T-cell (primary cell): ENCODE measurements at places on chromosomes 4 and X.

GRCh38 chr4:67570537-67570936 lies 12.0 kb downstream of the STAP1 start:
- DNase-seq, result no peak

DNA sequence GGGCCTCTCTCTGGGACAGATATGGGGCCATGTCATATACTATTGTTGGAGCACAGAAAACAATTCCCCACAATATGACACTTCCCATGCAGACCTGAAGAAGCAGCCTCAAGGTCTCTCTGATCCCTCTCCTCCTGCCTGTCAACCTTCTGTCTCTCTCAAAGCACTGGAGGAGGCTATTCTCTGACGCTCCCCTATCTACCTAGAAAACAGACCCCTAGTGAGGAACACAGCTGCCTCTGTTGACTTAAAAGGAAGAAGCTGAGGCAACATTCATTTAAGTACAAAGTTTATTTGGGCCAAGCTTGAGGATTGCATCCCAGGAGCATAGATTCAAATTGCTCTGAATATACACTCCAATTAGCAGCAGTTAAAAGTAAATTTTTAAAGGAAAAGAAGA lies 39.3 kb upstream of the NSG1 start:
- no peak for DNase-seq

- DNase-seq, result peak; percentile 61
Observed at GRCh38 chr4:37685823-37686372, 278 bp downstream of the RELL1 start.

- no peak for DNase-seq
Observed at GRCh38 chr4:74223801-74224200, 65.9 kb downstream of the MTHFD2L start.

DNA sequence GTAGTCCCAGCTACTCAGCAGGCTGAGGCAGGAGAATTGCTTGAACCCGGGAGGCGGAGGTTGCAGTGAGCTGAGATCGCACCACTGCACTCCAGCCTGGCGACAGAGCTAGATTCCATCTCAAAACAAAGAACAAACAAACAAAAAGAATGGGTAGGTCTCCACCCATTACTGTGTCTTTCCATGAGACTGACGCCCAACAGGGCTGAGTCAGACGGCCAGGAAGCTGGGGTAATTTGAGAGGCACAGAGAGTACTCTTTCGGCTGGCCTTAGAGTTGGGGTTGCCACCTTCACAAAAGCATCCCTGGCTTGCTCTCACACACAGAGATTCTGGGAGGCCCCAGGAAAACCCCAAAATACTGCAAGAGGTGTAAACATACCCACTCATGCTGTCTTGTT lies 72.0 kb upstream of the DHRSX start:
- no peak for DNase-seq

DNA sequence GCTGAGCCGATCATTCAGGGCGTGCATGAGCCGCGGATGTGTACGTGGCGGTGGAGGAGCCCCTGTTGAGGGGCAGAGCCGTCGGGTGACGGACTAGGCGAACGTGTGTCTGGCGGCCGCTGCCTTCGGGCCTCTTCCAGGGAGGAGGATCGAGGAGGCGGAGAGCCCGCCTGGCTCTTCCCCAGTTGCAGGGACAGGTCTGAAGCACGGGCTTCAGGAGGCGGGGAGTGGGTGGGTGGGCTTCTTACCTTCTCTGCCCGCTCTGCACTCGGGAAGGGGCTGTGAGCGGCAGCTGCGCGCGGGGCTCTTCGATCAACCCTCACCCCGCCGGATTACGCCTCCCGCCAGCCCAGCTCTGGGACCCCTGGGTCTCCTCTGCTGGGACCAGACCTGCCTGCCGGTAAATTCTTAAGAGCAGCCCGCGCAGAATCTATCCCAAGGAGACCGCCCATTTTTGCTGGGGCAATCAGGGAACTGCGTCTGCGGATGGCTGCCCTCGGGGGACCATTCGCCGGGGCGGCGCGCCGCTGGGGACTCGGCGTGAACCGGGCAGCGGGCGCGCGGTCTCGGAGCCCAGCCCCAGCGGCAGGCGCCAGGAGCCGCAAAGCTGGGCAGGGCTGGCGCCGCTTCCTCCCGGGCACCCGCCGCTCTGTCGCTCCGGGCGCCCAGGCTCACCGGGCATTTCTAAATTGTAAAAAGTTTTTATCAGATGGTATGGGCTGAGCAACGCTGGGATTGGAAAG lies 4.9 kb downstream of the PLAC8 start:
- DNase-seq, result peak; percentile 22

GRCh38 chr4:11312389-11312788 lies 116.3 kb downstream of the HS3ST1 start:
- DNase-seq, result no peak

DNA sequence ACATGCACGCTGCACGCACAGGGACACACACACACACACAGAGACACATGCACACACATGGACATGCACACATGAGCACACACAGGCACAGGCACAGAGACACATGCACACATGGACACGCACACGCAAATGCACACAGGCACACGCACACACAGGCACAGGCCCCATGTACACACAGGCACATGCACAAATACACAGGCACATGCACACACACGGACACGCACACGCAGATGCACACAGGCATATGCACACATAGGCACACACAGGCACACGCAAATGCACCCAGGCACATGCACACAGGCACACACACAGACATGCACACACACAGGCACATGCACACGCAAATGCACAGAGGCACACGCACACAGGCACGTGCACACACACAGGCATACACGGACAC lies 30.3 kb upstream of the HTRA3 start:
- DNase-seq, result no peak

DNA sequence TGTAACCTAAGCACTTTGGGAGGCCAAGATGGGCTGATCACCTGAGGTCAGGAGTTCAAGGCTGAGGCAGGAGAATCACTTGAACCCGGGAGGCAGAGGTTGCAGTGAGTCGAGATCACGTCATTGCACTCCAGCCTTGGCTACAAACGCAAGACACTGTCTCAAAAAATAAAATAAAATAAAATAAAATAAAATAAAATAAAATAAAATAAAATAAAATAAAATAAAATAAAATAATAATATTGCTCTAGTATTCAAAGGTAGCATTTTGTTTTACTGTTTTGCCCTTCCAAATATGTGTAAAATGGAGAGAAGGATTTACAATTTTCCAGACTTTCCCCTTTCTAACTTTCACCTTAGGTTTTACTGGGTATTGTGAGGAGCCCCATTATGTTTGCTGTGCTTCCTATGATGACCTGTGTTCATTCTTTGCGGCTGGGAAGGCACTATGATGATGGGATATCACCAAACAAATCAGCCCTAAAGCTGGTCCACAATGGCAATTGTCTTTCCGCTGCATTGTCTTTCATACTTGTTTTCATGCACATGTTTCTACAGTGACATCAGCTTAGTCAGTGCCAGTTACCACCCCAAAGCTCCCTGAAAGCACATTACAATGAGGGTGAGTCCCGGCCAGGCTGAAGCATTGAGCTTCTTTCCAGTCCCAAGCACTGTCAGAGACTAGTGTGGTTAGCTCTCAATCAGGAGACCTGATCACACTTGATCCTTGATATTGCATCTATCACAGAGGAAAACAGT lies 50.8 kb downstream of the DTHD1 start:
- DNase-seq, result no peak

DNA sequence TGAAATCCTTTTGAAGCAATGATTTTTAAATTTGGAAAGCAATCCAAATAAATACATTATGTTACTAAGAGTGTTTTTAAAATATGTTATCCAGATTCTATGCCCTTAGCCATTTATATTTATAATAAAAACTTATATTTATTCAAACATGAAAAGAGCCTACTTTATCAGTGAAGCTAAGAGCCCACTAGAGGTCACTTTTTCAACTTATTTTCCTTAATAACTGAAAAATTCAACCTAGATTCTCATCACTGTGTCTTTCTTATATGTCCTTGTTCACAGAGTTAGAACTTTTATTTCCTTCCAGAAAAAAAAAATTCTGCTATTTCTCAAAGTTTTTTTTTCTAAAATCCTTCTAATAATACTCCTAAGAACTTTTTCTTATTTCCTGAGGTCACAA lies 23.9 kb downstream of the PRDM8 start:
- DNase-seq, result no peak

DNA sequence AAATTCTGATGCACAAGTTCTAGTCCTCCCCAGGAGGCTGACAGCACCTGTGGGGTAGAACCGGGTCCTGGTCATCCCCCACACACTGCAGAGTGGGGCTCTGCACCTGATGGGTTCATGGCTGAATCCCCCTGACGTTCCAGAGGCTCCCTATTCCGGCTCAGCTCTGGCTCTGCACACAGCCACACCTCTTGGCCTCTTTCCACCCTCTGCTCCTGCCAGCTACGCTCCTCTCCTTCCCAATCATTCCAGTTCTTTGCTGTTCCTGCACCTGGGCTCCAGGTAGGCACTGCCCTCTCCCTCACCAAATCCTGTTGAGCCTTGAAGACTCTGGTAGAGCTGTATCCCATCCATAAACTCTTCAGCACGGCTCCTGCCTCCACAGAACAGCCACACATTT lies 75.5 kb downstream of the GATB start:
- DNase-seq, result no peak

DNA sequence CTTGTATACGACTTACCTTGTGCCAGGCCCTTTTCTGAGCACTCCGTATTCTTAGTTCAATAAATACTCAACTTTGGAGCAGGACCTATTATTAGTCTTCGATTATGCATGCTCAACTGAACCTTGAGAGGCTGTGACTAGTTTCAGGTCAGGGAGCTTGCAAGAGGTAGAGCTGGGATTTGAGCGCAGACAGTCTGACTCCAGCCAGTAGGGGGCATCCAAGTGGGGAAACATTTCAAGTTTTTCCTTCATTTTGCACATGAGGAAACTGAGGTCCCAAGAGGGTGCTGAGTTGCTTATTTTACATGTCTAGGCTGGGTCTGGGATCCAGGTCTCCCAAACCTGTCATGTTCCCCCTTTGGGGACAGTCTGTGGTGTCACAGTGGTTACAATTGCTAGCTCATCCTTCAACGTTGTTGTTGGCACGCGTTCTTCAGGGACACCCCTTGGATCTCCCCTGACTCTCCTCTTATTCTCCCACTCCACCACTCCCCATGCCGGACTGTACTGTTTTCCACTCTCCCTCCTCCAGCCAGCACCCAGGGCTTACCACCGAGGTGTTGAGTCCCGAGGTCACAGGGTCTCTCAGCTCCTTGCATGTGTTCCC lies 6.7 kb upstream of the PRICKLE3 start:
- no peak for DNase-seq

DNA sequence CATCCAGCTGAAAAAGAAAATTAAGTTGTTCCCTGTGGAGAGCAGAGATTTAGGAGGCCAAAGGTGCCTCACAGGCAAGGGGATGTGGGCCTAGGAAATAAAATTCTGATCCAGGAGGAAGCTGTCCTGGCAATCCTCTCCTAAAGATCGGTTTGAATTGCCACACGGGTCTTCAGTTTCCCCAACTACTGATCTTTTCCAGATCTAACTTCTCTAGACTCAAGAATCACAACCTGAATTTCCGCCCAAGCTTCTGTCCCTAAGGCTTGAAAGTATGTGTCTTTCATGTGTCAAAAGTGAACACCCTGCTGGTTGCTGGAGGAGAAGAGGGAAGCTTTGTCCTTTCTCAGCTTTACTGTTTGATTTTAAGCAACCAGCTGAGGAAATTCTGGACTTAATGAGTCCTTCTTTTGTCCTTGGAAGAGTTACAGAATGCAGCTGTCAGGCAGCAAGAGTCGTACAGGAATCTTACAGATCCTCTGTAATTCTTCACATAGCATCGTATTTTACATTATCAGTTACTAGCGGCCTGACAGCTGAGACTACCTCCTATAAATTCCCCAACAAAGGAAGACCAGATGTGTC lies 93.8 kb downstream of the INPP4B start:
- no peak for DNase-seq

DNA sequence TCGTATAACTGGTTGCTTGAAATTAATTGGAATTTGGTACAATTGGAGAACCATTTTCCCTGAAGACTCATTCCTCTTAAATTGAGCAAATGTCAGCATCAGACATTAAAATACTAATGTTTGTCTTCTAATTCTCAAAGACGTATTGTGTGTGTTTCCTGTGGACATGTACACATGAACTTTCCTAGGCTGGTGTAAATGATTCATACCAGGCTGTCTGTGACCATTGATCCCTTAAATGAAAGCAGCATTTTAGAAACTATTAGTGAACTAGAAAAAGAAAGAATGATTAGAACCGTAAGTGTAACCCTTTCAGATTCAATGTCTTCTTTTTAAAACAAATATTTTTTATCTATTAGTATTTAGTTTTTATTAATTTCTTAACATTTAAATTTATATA lies 332.9 kb downstream of the PPP3CA start:
- DNase-seq, result no peak

GRCh38 chrX:121000589-121000988 lies 15.0 kb upstream of the CT47A1 start:
- DNase-seq, result no peak

GRCh38 chr4:168082379-168082778 lies 10.0 kb upstream of the ANXA10 start:
- DNase-seq, result no peak

DNA sequence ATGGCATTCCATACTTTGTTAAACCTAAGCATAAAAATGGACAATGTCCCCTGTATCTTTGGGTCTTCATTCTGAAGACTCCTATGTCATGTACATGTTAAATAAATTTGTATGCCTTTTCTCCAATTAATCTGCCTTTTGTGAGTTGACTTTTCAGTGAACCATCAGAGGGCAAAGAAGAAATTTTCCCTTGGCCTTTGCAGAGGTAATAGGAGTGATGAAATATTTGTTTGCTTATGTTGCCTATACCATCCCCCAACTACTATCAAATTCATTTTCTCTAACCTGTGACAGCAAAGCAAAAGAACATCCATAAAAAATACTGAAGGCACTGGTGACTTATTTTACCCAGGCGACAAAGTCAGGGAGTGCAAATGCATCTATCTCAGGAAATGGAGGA lies 18.2 kb downstream of the NAAA start:
- DNase-seq, result no peak

DNA sequence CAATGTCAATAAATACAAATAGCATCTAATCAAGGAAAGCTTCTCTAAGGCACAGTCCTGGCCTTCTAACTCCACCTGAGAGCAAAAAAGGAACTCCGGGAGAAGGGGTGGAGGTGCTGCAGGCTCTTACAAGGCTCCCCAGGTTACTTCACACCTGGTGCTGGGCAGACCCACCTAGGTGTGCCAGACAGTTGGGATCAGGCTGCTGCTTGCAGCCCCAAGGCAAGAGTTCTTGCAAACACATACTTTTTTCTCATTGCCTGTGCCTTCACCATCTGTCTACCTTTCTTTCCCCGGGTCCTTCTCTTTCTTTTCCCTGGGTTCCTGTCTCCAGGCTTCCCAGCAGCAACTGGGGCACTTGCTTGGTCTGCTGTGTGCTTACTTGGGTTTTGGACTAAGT lies 81.4 kb upstream of the STIM2 start:
- no peak for DNase-seq

GRCh38 chrX:21408788-21409187 lies 34.6 kb downstream of the CNKSR2 start:
- DNase-seq, result no peak

DNA sequence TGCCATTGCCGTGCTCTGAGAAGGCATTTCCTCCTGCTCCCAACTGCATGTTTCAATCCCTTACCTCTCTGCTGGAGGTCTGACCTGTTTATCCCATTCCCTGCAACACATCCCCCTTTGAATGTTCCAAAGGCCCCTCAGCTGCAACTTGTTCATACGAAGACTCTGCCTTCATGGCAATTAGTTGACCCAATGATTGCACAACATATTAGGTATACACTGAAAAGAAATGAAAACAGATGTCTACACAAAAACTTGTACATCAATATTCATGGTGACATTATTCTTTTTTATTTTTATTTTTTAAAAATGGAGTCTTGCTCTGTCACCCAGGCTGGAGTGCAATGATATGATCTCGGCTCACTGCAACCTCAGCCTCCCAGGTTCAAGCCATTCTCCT lies 54.9 kb upstream of the STX18 start:
- DNase-seq, result no peak

GRCh38 chrX:41178201-41178600 lies 93.0 kb downstream of the USP9X start:
- DNase-seq, result no peak
